GM12892 (cell line): ENCODE measurements at places on chromosomes 2 and 18.

- no peak for DNase-seq
These were observed 149.2 kb upstream of the NOSTRIN start for GRCh38 chr2:168652997-168653921.

DNA sequence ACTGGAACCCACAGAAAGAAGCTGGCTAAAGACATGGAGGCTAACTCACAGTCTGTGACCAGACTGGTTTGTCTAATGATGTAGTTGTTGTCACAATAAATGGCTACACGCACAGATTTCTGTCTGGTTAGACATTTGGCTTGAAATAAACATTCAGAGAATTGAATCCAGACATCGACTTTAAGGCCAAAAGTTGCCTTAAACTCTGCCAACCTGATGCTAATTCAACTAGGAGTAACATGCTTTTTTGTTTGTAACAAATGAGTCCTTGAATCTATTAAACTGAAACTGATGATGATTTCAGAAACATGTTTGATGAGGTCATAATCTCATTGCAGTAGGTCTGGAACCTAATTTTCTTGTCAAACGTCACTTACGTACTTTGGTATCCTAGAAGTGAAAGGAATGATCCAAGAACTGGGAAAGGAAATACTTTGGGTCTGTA lies 123.8 kb downstream of the ERBB4 start:
- DNase-seq, result no peak

DNA sequence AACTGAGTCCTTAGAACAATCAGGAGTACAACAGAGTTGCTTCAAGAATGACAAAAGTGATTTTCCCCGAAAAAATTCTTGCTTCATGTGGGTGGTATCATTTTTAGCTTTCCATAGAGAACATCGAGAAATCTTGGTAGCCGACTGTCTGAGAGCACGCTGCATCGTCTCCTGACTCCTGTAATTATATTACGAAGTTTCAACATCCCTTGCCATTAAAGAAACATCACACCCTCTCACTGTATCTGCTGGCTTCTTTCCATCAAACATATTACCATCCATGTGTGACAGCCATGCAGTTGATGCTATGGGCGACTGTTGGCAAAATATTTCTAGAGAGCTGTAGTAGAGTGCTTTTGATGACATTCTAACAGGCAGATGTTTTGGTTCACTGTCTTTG lies 311.2 kb downstream of the CMPK2 start:
- DNase-seq, result no peak

DNA sequence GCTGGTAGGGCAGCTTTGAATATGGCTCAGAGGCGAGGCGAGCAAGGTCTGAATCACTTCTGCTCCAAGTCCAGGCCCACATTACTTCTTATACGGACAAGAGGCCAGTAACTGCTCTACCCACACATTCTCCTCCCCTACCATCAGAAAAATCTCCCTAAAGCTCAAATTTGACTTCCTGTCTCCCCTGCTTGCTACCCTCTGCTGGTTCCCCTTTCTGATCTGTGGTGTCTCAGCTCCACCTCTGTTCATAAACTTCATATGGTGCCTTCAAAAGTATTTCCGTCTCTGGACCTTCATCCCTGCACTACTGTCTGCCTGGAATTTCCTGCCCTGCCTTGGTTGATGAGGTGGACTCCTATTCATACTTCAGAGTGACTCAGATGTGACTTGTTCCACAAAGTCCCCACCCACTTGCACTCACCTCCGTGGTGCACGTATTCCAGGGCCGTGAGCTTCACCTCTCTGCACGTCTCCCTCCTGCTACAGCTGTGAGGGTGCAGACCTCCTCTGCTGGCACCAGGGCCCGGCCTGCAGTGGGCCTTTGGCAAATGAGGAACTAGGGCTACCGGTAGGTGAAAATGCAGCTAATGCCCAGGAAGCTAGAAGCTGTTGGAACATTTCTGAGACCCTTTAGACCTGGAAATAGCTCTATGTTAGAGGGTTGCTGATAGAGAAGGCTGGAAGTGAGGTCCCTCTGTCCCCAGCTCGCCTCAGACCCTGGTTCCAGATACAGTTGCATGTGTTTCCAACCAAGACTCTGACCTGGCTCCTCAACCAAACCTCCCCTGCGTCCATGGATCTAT lies 24.6 kb upstream of the KCMF1 start:
- no peak for DNase-seq

GRCh38 chr2:96108541-96109360 lies 7.6 kb downstream of the ADRA2B start:
- DNase-seq, result no peak

DNA sequence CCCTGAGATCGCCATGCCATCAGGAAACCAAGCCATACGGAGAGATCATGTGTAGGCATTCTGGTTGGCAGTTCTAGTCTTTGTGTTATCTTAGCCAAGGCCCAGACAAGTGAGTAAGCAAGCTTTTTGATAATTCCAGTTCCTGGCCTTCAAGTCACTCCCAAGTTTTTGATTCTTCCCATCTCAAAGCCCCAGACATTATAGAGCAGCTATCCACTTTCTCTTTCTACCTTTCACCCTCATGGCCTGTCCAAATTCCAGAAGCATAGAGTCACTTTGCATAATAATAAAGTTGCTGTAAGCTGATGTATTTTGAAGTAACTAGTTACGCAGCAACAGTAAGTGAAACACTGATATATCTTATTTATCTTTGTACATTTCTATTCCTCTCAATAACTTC lies 26.8 kb upstream of the IL1RL1 start:
- no peak for DNase-seq

DNA sequence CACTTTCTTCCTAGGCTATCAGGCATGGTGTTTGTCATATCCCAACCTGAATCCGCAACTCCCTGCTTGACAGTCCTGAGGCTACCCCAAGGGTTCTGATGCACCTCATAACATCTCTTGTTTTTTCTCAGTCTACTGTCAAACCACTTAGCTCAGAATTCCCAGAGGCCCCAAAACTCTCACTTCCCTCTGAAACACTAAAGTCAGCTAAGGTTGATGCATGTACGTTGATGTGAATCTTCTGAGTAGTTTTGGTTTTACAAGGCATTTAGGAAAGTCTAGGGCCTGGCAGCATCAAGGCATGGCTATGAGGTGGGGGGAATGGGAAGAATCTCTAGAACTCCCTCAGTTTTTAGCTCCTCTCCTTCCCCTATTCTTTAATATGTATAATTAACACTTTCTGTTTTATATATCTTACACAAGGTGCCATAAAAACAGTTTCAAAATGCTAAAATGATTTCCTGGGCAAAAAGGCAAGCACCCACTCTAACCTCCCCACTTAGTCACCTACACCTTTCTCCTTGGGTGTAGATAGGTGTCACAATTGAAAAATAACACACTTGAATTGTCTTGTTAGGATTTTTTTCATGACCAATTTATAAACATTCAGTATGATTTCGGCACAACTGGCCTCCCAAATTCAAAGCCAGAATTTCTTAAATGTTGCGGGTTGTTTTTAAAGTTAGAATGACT lies 71.4 kb upstream of the TANK start:
- no peak for DNase-seq

DNA sequence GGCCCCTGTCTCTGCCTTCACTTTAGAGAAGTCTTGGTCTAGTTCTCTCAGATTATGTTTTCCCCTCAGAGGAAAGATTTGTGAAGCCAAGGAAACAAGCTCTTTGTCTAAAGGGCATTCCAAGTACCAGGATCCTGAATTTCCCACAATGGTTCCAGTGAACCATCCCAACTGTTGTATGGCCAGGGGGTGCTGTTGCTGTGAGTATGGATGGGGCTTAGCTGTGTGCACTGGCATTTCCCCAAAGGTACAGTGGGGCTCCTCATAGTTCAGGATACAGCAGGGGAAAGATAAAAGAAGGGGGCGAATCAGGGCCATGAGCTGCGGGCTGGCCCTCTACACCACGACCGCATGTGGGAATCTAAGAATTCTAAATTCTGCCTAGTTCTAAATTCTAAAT lies 1154.0 kb upstream of the FANCL start:
- no peak for DNase-seq

DNA sequence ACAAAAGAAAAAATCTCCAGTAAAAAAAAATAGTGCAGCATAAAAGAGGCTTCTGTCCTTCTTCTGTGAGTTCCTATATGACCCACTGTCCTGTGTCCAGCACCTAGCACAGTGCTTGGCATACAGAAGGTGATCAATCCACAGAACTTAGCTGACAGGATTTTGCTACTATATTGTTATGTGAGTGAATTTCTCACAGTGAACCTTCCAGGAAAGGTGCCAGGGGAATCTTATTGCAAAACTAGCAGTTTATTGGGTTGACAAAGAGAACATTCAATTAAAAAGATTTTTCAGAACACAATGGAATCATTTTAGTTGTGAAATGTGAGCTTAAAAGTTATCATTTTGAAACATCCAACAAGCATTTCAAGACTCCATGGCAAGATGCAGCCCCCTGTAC lies 12.4 kb upstream of the TRIB2 start:
- no peak for DNase-seq

GRCh38 chr18:56897122-56897521 lies 246.0 kb downstream of the WDR7 start:
- no peak for DNase-seq

GRCh38 chr2:201983174-201983573 lies 50.5 kb upstream of the FZD7 start:
- no peak for DNase-seq

DNA sequence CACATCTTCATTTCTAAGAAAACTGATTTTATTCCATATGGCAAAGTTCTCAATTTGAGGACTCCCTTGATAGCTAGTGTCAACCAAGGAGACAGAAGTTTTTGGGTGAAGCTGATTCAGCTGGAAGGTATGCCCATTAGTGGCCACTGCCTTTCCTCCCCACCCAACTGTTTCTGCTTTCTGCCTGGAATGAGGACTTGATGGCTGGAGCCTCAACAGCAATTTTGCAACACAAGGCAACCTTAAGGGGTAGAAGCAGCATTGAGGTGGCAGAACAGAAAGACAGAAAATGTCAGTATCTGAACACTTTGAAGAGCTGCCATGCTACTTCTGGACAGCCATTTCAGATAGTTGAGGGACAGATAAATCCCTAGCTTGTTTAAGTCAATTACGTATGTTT lies 47.0 kb downstream of the INHBB start:
- no peak for DNase-seq

DNA sequence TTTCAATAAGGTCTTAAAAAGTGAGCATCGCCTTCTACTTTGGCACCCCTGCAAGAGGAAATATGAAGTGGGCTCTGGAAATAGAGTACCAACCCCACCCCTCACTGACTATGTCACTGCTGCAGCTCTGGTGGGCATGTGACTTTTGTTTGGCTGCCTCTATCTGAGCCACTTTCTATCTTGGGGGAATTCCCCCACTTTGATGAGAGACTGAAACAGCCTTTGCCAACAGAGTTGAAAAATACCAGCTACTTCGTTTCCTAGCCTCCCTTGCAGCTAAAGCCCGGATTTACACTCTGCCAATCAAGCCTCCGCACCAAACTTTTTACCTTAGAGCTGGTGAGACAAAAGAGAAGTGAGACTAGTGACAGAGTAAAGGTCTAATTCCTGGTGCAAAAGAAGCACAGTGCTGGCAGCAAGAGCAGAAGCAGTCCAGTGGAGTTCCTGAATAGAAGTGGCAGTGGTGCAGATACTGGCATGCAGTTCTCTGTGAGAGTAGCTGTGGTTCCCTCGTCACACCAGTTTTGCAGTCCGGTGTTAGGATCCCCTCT lies 12.0 kb upstream of the GALNT14 start:
- no peak for DNase-seq

- no peak for DNase-seq
These were observed 1127.4 kb downstream of the RPIA start for GRCh38 chr2:89818873-89819272.

GRCh38 chr18:54229421-54230059 lies 5.1 kb upstream of the MBD2 start:
- DNase-seq, result no peak

DNA sequence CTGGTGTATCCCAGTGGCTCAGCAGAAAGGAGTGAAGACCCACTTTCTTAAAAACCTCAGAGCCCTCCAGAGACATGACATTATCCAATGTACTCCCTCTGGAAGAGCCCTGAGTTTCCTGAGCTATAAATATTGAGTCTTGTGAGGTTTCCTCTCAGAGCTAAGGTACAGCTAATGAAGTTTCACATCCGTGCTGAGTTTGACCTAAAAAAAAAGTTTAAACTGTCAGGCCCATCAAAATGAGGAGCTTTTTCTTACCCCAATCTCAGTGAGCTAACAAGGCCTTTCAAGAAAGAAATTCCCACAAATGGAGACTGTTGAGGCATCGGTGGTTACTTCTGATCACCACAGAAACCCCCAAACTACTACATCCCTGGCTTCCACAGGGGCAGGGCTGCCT lies 65.4 kb upstream of the ST8SIA3 start:
- no peak for DNase-seq

DNA sequence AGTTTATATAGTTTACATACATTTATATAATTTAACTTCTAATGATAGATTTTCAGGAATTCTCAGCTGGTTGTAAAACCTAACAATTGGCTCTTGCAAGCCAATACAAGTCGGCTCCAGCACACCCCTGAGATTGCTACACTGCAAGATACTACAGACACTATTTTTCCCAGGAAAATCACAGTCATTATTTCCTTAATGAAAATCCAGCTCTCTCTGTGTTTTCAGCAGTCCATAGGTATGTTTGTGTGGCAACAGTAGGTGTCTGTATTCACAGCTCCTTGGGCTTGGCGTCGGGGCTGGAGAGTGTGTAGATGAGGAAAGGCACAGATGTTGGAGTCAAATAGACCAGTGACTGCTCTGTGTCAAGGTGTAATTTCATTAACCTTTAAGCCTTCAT lies 78.7 kb upstream of the SPTBN1 start:
- no peak for DNase-seq

DNA sequence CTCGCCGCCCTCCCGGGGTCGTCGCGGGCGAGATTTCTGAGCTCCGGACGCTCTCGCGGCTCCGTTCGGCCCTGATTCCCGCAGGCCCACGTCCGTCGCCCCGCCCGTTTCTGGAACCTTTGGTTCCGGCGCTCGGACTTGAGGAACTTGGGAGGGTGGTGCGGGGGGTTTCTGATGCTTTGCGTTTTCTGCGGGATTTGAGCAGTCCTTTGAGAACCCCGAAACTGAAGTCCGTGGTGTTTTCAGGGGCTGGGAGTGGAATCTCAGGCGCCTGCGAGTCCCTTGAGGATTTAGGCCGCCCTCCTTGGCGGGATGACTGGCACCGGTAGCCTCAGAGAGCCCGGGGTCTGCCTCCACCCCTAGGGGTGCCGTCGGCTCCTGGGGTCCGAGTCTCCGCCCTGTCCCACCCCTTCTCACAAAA lies 336 bp downstream of the THNSL2 start:
- DNase-seq, result no peak

- no peak for DNase-seq
These were observed 379.1 kb upstream of the FIGN start for GRCh38 chr2:164114937-164115336.

DNA sequence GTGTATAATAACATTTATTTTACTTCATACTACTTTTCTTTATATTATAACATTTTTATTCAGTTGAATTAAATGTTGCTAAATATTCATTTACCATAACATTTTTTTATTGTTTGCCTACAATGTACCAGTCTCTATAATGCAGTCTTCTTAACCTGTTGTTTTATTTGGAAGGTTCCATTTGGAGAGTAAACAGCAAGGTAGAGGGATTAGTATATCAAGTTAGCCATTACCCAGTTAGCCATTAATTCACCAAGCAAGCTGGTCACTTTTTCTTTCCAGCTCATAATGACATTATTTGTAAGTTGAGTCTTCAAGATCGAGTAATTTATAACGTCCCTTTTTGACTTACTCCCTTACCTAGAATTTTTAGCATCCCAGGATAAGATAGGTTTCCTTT lies 29.7 kb upstream of the NT5C1B start:
- no peak for DNase-seq
